ENCODE measurements at places on chromosomes 6 and 20.

- no peak for DNase-seq
Observed at GRCh38 chr20:48632017-48632824, 195.6 kb downstream of the PREX1 start.

DNA sequence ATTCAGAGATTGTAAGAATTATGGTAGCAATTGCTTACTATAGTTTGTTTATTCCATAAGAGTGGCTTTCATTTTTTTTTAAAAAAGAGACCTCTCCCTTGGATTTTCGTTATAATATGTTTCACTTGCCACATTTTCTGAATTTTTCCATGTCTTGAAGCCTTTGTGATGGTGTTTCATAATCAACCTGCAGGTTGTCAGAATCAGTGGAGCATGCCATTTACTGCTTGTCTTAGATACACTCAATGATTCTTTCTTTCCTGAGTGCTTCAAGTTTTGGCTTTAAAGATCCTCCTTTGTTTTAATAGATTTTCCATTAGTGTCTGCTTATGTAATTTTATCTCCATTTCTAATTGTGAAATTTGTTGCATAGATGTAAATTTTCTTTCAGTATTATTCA, 31.2 kb downstream of the KCNQ5 start:
- DNase-seq: no peak

DNA sequence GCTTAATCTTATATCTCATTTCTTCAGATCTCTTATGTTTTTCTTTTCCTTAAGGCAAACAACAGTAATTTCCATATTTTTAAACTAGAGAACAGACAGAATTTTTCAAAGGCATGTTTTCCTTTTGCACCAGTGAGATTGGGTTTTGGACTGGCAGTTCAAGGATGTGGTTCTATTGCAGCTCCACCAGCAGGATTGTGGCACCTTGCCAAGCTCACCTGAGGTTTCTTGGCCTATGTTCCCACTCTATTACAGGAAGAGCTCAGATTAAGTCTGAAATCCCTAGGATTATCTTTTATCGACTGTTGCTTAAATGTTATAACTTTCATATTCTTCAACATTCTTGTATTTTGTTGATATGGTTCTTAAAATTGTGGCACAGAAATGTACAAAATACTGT, 218.9 kb downstream of the PLCB4 start:
- DNase-seq: no peak

GRCh38 chr6:71345476-71346333, 57.1 kb downstream of the OGFRL1 start:
- DNase-seq: no peak

DNA sequence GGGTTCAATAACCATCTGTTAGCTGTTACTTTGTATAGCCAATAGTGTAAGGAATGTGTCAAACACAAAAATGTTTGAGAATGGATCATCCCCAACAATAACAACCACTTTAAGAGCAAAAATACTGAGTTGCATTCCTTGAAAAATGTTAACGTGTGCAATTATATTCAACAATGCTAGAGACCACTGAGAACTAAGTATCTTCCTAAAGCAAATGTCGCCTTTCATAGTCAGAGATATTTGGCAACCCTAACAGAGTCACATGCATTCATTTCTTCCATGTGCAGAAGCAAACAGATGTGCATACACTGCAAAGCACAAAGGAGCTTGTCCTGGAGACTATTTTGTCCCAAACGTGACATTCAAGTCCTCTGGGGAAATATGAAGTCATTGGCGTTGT, 448.6 kb downstream of the GJA1 start:
- DNase-seq: no peak

- DNase-seq: no peak
Observed at GRCh38 chr6:101722991-101723579, 329.6 kb downstream of the GRIK2 start.

GRCh38 chr6:85044361-85044760, 280.0 kb upstream of the TBX18 start:
- DNase-seq: no peak

- DNase-seq: no peak
Observed at GRCh38 chr20:35588397-35588796, 27.2 kb upstream of the SPAG4 start.

DNA sequence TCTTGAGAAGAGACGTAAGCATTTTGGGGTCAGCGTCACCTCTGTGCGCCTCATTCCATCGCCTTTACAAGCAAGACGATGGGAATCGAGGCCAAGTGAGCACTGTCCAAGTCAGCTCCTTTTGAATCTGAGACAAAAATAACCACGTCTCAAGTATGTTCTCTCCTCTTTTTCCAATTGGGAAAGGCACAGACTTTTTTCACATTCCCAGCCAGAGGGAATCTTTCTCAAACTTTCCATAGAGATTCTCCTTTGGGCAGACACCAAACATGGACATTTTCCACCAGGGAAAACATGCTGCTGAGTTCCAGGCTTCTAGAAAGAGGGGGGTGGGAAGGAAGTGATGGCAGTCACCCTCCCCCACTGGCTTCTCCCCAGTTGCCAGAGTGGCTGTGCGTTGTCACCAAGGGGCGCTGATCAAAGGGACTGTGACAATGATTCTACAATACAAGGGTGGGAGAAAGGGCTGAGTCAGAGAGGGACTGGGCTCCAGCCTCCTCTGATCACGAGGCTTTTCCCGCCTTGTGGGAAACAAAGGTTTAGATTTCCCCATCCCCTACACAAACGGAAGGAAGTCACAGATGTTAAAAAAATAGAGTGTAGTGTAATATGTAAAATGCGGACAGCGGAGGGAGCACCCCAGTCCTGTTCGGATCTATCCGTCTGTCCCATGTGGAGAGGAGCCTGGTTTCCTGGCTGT, 281.9 kb upstream of the RNF24 start:
- no peak for DNase-seq
